ENCODE measurements at places on chromosomes 2 and 18. TPM values are rescaled to one million over a fixed set of nuclear protein-coding genes. Genes with fewer than 3 reads are reported as not detected.

Gene PLEKHA3
- 4.1 TPM for polyA plus RNA-seq

- DNase-seq = no peak
Measured at GRCh38 chr2:42624047-42624446, 55.6 kb downstream of the MTA3 start.

DNA sequence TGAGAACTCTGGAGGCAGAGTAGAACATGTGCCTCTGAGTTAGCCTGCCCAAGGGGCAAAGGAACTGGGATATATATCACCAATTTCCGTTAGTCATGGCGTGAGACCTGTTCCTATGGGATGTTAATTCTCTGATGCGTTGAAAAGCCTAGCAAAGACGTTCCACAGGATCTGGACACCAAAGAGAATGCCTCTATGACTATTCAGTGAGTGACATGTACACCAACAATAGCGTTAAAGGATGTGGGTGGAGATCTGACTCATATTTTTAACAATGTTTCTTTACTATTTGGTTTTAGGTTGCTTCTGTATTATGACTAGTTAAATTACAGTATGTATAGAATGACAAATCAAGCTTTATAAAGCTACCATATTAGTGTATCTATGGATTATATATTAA lies 320.9 kb upstream of the MC4R start:
- DNase-seq = peak; percentile 65

DNA sequence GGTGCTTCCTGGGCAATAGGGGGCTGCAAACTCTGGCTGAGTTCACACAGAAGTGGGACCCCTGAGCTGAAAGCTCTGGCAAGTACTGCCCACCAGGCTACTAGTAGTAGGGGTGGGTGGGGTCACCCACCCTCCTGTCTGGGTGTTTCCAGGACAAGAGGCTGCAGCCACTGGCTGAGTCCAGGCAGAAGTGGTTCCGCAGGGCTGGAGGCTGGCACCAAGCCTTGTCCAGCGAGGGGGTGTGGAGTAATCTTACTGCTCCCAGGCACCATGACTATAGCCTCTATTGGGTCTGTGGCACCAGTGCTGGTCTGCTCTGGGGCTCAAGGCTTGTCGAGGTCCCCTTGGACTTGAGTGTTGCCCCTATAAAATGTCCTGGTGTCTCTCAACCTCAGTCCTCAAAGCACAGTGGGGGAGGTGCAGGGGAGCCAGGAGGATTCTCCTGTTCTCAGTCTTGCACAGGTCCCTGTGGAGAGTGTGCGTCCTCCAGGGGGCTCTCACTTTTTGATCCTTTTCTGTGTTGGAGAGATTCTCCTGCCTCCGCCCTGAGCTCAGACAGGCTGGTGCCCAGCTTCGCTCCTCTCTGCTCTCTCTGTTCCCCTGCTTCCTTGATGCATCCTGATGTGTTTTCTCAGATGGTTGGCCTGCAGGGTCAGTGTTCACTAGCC lies 48.1 kb downstream of the NUP35 start:
- DNase-seq = no peak

Gene KLHL29
- 4.6 TPM for polyA plus RNA-seq

Gene NYAP2
- not detected for polyA plus RNA-seq

Data from endothelial cell of umbilical vein (primary cell).